ENCODE measurements at places on chromosomes 13 and 19.

DNA sequence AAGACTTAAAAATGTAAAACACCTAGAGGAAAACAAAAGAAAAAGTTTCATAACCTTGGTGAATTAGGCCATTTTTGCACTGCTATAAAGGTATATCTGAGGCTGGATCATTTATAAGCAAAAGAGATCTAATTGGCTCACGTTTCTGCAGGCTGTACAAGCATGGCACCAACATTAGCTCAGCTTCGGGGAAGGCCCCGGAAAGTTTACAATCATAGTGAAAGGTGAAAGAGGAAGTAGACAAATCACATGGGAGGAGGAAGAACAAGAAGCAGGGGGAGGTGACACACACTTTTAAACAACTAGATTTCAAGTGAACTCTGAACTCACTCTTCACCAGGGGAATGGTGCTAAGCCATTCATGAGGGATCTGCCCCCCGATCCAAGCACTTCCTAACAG lies 1358.5 kb upstream of the PCDH9 start:
- no peak for DNase-seq

DNA sequence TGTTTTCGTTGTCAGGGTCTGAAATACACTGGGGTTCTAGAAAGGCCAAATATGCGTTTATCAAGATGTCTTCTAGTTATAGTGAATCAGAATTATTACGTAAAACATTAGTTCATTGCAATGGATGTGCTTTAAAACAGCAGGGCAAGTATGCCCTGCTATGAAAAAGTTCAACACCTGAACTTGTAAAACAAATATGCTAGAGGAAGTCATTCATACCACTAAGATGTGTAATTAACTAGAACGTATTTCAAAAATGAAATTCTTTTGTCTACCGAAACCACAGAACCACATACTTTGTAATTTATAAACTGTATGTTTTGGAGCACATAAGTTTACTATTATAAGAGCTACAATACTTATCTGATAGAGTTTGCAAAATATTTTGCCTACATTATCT lies 266.2 kb downstream of the KCTD12 start:
- no peak for DNase-seq

DNA sequence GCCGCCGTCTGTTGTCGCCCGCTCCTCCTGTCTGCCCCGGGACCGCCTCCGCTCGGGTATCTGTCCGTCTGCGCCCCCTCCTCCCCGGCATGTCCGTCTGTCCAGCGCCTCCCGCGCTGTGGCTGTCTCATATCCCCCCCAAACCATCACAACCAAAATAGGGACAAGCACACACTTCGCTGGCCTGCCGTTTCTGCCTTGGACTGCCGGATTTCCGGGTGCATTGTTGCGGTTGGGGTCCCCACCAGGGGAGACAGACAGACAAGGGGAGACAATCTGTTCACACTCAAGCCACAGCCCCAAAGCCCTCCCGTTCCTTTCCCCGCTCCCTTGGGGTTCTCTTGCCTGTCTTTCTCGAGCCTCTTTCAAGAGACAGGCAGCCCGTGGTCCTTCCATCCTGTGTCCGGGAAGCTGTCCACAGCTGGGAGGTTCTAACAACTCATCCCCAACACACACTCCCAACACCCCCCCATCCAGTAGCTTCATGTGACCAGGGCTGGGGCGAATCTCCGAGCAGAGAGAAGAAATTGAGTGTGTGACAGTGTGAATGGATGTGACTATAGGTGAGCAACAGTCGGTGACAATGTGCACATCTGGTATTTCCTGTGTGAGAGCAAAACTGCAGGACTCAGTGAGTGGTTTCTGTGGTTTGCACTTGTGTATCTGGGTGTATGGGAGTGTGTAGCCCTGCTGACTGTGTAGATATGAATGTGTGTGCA lies 16.5 kb upstream of the FOSB start:
- no peak for DNase-seq

DNA sequence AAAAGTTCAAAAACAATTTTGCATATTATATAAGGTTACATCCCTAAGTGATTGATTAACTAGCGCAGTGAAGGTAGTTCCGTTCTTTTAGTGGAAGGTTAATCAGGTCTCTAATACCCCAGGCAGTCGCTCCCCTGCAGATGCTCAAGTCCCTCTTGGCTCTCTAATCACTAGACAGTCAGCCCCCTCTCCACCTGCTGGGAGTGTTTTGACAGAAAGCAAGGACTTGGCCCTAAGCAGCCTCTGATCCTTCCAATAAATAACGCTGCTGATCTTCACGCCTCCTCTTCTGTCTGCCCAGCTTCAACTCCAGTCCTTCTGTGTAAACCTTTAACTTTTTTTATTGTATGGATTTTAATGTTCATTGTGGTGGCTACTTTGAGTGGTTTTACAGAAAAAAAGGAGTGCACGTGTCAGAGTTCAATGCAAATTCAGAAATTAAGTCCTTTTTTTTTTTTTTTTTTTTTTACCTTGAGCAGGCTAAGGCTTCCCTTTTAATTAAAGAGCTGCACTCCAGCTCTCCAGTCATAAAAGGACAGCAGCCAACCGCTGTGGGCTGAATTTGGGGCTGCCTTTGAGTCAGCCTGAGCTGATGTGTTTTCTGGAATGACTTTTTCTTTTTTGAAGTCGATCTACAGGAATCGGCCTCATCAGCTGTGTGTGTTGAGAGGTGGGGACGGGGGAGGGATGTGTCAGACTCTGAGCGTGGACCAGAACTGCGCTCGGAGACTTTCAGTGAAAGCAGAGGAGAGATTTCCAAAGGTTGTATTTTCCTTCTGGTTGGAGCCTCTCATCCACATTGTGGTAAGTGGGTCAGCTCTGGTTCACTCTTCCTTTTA lies 33.8 kb upstream of the MYO16 start:
- no peak for DNase-seq

DNA sequence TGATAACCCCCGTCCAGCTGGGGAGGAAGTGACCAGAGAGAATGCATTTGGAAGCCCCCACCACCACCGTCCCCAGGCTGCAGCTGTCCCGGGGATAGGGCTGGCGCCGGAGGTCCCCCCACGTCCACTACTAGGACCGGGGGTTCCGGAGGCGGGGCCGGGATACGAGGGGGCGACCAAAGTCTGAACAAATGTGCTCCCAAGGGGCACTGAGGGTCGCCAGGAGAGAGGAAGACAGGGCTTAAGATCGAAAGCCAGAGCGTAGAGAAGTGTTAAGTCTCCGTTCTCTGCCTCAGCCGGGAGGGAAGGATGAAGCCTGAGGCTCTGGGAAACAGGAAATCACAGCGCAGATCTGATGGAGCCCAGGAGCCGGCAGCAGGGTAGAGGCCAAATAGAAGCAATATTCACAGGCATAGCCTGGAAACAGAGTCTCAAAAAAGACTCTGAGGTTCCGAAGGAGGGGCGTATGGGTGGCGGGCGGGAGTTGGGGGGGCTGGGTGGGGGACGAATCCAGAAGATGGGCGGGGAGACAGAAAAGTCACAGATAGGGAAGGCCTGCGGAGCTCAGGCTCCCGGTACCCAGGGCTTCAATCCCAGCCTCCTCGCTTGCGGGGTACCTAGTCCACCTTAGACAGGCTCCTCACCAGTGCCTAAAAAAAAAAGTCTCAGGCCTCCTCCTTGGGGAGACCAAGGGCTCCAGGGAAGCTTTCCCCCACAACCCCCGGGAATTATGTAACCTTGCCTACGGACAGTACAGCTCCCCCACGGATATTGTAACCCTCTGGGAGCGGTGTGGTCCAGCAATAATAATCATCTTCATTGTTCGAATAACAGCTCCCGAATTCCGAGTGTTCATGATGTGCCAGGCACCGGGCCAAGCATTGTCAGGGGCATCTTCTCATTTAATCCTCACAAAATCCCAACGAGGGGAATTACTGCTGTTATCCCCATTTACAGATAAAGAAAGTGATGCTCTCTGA lies 1.1 kb upstream of the ERF start:
- no peak for DNase-seq

DNA sequence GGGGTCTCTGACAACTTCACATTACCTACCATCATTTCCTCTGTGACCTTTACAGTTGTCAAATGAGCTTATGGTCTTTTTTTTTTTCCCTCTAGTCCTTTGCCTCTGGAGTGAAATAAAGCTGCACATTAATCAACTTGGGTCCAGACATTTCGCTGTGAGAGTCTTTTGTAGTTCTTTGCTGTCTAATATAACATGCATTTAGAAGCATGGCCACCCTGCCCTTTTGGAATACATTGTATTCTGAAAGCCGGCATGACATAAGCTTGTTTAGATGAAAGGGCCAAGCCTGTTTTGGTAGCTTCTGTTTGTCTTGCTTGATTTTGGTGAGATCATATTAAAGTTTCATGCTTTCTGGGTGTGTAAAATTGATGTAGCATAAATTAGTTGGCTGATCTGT lies 509.8 kb downstream of the DIAPH3 start:
- DNase-seq: no peak

GRCh38 chr13:83125791-83126190 lies 756.5 kb downstream of the SLITRK1 start:
- DNase-seq: no peak

DNA sequence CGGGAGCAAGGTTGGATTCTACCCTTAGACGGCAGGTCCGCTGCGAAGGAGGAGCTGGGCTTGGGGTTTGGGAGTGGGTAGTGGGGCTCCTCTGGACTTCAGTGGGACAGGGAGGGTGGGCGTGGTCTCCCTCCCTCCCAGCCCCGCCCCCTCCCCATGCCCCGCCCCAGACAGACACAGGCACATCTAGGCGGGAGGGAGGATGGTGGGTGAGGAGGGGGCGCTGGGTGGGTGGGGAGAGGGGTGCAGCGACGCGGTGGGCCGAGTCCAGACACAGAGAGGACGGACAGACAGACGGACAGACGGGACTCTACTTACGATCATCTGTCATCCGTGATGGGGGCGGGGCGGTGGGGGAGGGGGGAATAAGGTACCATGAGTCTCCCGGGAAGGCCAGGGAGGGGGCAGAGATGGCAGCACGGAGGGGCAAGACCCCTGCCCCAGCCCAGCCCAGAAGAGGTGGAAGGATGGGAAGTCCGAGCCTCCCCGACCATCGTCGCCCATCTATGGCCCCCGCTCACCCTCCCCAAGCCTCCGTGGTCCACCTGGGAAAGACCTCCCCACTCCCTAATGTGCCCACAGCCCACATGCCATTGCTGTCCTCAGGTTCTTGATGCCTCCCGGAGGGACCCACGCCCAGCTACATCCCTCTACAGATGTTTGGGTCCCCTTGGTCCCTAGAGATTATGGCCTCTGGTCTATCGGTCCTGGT lies 64.8 kb downstream of the UNC13A start:
- DNase-seq: no peak

DNA sequence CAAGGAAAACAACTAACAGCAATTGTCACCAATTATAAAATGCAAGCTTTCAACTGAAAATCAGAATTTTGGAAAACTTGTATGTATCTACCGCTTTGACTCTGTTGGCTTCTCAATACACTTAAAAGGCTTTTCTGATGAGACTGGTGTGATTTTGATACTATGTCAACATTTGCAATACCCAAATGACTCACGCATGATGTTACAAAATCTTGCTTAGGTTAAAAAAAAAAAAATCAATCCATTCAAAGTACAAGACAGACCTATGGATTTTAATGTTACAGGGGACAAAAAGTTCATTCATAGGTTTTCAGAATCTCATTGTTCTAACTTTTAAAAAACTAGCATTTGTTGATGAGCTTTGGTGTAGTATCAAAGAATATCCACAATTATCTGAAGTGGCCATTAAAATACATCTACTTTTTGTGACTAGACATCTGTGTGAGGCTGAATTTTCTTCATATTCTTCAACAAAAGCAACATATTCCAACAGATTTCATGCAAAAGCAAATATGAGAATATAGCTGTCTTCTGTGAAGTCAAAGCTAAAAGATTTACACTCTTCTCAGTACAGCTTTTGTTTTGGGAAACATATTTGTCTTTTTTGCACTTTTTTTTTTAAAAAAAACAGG lies 10.7 kb downstream of the ELF1 start:
- no peak for DNase-seq

DNA sequence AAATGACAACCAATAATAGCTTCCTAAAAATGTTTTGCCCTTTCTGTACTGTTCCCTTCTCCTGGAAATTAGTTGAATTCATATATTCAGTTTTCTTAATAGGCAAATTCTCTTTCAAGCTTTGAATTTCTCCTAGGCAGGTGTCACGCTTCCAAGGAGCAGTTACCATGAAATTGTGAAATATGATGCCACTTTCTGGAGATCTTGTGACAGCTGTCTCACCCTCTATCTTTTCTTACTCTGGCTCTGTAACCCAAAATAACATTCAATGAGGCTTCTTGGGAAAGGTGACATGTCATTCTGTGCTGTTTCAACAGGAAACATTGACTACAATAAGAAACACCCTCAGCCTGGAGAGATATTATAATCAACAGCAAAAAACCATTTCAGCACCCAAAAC lies 80.3 kb upstream of the MRI1 start:
- DNase-seq: no peak

- no peak for DNase-seq
Measured at GRCh38 chr13:30442926-30443325, 20.6 kb downstream of the UBE2L5 start.

DNA sequence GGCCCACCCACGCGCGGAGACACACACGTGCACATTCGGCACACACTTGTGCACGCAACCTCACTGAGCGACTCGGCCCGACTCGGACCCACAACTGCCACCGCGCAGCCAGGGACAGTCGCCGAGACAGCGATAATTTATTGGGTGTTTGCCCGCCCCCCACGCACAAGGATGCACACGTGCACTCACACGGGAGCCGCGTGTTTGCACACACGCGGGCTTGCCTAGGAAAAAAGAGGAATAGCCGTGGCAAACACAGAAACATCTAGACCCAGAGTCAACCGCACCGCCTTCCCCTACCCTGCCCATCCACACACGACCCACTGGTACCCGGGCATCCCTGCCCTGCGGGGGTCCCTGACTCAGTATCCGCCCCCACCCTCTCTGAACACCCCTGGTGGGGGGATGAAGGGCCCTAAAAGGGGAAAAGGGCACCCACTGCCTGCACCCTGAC lies 1.1 kb upstream of the SSBP4 start:
- DNase-seq: no peak

- no peak for DNase-seq
Measured at GRCh38 chr13:51047434-51048165, 63.5 kb downstream of the C13orf42 start.

DNA sequence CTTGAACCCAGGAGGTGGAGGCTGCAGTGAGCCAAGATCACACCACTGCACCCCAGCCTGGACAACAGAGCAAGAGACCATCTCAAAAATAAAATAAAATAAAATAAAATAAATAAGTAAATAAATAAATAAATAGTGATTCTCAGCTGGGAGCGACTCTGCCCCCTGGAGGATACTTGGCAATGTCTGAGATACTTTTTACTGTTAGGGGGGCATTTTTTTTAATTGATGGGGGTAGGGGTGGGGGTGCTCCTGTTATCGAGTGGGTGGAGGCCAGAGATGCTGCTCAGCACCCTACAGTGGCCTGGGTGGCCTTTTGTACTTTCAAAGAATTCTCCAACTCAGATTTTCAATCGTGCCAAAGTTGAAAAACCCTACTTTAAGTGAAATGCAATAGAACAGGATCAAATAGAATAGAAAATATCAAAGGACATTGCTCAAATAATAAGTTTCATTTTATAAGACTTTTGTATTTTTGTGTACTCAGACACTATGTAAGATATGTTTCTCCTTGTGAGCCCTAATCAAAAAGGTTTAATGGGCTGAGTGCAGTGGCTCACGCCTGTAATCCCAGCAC lies 7.1 kb upstream of the CLPP start:
- no peak for DNase-seq

GRCh38 chr13:30639671-30640070 lies 22.0 kb downstream of the USPL1 start:
- DNase-seq: no peak

GRCh38 chr19:51124729-51125128 lies at the start of gene SIGLEC9:
TSS of gene SIGLEC9 (plus strand) at chr19:51124906. CDS start at chr19:51124975, 69 bp downstream.
- no peak for DNase-seq

Measured in stimulated activated CD4-positive, alpha-beta T cell treated with anti-CD3 and anti-CD28 coated beads, Interleukin-4, amount 100 ng/mL, for 48 hours (primary cell).